Omental fat pad (tissue), 4 donors: ENCODE measurements at places on chromosomes 12 and 14. TPM values are rescaled to one million over a fixed set of nuclear protein-coding genes. Genes with fewer than 3 reads are reported as not detected.

DNA sequence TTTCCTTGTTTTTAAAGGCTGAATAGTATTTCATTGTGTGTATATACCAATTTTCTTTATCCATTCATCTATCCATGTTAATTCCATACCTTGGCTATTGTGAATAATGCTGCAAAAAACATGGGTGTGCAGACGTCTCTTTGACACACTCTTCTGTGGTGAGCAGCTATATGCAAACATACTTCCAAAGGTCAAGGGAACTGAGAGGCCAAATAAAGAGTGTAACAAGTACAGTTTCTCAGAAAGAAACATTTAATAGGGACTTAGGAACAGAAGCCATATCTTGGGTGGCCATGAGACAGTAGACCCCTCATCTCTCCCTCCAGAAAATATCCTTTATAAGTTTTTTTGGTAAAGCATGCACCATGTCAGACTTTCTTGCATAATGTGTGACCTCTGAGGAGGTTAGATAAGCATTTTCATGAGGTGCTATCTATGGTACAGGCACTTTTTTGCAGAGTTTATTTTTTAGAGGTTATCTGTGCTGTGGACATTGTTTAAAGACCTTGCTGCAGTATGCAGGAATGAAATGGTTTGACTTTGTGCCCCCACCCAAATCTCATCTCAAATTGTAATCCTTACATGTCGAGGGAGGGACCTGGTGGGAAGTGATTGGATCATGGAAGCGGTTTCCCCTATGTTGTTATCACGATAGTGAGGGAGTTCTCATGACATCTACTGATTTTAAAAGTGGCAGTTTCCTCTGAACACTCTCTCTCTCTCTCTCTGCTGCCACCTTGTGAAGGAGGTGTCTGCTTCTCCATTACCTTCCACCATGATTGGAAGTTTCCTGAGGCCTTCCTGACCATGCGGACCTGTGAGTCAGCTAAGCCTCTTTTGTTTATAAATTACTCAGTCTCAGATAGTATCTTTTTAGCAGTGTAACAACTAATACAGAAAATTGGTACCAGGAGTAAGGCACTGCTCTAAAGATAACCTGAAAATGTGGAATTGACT is 1202.3 kb downstream of the GALC start:
- no peak for DNase-seq

DNA sequence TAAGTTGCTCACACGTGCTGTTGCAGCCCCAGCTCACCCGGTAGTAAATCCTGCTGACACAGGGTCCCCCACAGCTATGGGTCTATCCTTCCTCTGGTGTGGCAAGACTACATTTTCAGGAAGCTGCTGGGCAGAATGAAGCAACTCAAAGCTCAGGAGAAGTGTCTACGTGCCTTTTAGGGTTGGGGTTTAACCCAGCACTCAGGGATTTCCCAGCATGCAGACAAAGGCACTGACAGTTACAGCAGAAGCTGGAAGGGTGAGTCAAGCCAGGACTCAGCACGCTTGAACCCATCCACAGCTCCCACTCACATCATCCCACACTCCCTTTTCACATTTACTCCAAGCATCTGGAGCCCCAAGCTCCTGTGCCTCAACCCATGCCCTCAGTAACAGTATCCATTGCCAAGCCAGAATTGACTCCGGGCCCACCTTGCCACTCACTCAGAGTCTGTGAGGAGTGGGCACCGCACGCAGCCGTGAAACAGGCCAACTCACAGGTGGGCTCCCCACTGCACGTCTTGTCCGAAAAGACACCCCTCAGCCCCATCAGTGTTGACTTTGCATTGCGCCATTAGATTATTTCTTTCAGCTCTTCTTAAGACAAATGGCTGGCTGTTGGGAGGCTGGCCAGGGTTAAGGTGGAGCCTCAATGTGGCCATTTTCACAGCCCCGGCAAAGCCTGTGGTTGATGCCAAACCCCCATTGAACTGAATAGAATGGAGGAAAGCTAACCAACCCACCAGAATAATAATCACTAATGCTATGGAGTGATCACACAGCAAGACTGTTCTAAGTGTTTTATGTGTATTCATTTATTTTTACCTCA is 59.6 kb downstream of the ZFP36L1 start:
- DNase-seq = no peak

GRCh38 chr14:39406560-39406959 is 25.7 kb downstream of the FBXO33 start:
- DNase-seq = no peak

- no peak for DNase-seq
Measured at GRCh38 chr12:1595026-1595561, 713 bp upstream of the FBXL14 start.

GRCh38 chr14:68691031-68691791 is 101.7 kb downstream of the ZFP36L1 start:
- no peak for DNase-seq

DNA sequence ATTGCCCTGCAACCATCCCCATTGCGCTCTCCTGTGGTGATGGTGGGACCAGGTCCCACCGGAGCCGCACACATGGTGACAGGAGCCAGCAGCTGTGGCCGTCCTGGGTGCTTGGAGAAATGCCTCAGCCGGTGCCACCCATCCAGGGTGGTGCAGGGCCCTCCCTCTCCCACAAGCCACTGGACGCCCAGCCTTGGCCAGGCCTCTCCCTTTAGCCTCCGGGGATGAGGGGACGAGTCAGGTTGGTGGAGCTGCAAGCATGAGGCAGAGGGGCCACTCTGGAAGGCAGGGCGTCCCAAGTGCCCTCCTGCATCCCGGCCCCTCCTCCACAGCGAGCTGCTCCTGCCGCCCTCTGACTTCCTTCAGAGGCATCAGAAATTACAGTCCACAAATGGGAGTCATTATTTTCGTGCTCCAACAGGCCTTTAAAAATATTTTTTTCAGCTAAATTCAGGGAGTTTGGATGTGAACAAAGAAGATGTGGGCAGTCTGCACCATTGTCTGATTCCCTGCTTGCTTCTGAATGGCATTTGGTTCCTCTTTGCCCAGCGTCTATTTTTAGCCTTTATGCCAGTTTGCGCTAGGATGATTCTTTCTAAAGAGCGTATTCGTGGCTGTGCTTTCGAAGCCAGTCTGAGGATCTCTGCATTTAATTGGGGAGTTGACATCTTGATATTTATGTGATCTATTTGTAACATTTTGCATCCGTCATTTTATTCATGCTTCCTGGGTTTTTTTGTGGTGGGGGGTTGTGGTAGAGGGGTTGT is 189.4 kb downstream of the ADGRD1 start:
- no peak for DNase-seq

DNA sequence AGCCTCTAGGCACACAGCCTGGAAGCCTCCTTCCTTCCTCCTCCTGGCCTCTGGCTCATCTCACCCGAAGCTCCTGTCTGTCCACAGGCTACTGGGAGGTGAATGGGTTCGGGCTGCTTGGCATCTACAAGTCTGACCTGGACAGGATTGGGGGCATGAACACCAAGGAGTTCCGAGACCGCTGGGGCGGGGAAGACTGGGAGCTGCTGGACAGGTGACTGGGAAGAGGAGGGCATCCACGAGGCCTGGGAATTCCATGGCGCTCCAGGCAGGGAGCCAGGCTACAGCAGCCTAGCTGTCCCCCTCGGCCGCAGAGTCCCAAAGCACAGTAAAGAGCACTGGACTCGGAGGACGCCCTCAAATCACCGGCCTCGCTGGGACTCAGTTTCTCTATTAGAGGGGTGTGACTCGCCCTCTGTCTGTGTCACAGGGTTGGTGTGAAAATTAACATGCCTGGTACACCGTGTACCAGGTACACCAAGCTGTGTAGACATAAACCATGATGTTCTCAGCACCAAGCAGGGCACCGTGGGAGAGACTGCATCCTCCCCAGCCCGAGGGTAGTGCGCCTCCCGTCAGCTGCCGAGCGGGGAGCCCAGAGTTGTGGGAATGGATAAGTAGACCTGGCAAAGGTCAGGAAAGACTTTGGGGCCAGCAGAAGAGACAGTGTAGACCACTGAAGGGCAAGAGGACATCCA is 99.6 kb downstream of the B4GALNT3 start:
- DNase-seq = no peak

SDS gene
- total RNA-seq = 2.4 TPM

DNA sequence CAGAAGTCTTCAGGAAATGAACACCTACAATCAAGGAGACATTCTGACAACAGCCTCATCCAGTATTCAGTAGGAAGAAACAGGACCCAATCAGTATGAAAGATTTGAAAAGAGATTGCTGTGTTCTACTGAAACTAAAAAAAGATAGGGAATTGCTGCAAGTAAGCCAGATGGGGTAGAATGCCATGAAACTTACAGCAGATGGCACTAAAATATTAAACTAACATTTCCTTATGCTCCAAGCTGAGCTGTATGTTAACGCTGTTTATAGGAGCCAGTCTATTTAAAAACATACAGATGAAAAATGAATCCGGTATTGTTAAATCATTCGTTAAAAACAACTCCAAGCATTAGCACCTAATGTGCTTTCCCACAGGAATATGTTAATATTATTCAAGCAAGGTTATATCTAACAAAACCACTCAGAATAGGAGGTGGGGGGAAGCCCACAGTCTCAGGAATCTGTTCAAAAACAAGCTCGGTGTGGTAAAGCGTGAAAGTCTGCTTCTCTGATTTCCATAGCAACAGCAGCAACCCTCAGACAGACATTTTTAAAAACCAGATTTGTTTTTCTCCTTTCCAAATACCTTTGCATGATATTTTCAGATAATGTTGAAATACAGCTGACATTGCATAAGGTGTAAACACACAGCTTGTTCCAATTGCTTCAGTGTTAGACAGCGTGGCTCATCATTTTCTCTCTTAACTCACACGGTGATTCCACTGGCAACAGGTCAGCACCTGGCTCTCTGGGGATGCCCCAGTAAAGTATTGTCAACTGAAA is 131.4 kb upstream of the CCDC175 start:
- DNase-seq = no peak

GRCh38 chr12:26156201-26156871 is 31.5 kb upstream of the BHLHE41 start:
- no peak for DNase-seq

- DNase-seq = no peak
Measured at GRCh38 chr12:124883263-124884130, 19.8 kb upstream of the SCARB1 start.

DNA sequence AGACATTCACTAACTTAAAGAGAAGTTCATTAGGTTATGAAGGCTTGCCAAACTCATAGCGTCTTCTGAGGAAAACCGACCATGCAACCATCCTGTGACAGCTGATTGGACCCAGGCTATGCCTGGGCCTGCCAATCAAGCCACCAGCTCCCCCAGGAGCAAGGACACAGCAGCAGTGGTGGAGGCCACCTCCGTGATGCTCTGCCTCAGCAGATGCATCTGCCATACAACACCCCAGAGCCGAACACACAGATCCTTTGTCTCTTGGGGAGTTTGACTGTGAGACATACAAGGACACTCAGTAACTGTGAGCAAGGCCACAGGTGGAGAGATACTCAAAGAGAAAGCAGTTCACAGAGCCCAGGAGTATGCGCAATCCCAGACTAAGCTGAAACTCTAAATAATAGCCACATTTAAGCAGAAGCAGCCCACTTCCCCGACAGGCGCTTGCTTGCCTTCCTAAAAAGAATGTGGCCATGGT is 10.0 kb upstream of the CNIH1 start:
- no peak for DNase-seq

WNT5B gene
- total RNA-seq = 3.6 TPM

DNA sequence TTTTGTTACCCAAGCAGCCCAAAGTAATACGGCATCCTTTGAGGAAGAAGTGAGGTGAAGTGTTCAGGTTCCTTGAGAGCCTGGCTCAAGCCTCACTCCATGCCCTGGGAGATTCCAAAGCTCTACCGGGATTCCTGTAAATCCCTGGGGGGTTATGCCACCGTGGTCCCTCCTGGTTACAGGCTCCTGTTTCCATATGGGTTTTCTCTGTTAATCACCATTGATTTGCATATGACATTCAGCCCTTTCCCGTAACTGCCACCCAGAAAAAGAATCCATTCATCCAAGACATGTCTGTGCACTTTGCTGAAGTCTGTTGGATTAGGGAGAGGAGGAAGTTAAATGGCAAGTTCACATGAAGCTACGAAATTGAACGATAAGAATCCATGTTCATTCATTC is 27.9 kb upstream of the CCDC60 start:
- no peak for DNase-seq

DNA sequence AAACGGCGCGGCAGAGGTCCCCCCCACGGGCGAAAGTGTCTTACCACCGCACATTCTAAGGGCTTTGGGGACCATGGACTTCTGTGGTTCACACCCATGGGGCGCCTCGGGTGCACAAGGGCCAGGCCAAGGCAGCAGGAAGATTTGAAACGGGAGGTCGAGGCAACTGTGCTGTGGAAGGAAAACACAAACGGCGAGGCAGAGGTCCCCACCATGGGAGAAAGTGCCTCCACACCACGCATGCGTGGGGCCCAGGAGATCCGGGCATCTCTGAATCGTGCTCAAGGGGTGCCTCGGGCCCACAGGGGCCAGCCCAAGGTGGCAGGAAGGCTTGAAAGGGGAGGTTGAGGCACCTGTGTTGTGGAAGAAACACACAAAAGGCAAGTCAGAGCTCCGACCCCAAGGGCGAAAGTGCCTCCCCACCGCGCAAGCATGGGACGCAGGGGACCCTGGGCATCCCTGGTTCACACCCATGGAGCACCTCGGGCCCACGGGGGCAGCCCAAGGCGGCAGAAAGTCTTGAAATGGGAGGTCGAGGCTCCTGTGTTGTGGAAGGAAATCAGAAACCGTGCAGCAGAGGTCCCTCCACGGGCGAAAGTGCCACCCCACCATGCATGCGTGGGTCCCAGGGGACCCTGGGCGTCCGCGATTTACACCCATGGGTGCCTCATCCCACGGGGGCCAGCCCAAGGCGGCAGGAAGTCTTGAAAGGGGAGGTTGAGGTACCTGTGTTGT is 371.0 kb downstream of the ALG10 start:
- DNase-seq = no peak

DNA sequence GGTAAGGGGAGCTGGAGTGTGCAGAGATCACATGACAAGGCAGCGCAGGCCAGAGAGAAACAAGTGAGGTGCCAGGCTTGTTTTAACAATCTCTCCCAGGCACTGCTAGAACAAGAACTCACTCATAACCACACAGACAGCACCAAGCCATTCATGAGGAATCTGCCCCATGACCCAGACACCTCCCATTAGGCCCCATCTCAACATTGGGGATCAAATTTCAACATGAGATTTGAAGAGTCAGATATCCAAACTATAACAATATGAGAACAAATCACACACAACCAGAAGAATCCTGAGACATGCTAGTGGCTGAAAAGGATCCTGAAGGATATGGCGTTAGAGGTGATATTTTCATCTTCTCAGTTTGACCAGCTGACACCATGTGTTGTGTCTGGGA is 21.9 kb downstream of the OR6J1 start:
- DNase-seq = no peak

GRCh38 chr14:63901434-63902085 is 48.8 kb downstream of the SYNE2 start:
- DNase-seq = no peak

- DNase-seq = no peak
Measured at GRCh38 chr12:75917715-75918114, 113.9 kb downstream of the PHLDA1 start.
